RKO (cell line): ENCODE measurements at places on chromosomes 12 and 14.

DNA sequence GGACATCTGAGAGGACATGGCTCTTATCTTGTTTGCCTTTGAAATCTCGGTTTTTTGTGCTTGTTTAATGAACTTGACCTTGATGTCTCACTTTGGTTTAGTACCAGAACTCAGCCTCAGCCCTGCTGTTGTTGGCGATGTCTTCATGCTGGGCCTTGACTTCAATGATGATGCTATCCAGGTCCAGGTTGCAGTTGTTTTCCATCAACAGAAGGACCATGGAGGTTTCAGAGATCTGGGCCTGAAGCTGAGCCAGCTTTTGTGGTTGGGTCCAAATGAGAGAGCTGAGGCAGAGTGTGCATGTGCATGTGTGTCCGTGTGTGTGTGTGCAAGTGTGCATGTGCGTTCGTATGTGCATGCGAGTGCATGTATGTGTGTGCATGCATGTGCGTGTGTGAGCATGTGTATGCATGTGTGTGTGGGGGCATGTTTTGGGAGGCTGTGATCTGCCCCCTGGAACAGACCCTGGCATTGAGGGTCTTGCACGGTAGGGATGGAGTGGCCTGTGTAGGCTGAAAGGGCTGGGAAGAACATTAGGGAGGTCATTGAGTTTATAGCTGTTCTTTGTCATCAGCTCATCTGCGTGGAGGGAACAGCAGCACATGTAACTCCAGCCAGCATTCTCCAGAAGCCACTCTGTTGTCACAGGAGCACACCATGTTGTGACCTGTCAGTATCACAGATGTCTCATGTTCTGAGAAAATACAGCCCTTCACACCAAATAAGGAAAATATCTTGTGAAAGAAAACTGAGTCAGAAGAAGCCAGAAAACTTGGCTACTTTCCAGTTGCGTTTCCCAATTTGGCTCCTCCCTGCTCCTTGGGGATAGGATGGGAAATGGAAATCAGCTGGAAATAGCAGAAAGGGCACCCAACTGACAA lies 10.0 kb upstream of the KRT82 start:
- DNase-seq = peak; percentile 43

GRCh38 chr12:125720961-125721360 lies 655.7 kb downstream of the AACS start:
- DNase-seq = no peak

DNA sequence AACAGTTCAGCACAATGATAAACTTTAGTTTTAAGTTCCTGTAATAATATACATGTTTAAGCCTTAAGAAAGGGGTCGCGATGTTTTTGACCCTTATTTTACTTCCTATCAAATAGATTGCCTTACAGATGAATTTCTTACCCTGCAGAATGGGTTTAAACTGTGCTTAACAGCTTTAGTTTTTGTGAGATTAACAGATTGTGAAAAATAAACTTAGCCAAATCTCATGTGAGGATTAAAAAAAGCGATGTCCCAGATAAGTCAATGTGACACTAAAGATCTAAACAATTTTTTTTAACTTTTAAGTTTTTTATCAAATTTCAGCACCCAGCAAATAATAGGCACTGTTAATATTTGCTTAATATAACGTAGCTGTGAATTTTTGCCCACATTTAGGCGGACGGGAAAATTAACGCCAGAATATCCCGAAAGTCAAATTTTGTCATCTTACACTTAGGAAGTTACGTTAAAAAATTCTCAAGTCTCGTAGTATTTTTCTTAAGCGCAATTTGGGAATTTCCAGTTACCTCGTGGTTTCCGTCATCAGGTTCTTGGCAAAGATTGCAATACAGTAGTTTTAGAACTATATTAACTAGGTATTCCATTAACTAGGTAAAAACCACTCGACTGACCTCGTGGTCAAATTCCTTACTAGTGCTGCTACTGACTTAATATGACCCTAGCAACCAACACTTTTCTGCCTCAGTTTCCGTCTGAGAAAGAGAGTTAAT lies 1.2 kb downstream of the HNRNPC start:
- peak; percentile 46 for DNase-seq

GRCh38 chr12:95837240-95838038 lies 21.3 kb upstream of the SNRPF start:
- DNase-seq = no peak

- peak; percentile 70 for DNase-seq
These were observed 28.5 kb downstream of the ACTR6 start for GRCh38 chr12:100229036-100229635.

DNA sequence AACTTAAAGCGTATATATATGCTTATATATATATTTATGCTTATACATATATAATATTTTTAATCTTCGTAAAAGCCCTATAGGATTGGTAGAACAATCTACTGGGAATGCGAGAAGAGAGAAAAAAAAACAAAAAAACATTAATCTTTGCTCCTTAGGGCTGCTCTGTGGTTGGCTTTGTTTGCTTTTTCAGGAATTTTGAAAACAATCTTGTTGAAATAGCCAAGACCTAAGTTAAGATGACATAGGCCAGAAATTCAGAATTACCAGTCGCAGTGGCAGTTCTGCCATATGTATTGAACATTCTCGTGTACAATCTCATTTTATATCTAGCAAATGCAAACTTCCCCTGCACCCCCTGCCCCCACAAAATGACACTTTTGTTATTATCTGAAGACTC lies 699 bp downstream of the KLRF2 start:
- no peak for DNase-seq
